ENCODE measurements at places on chromosomes 7 and 10.

DNA sequence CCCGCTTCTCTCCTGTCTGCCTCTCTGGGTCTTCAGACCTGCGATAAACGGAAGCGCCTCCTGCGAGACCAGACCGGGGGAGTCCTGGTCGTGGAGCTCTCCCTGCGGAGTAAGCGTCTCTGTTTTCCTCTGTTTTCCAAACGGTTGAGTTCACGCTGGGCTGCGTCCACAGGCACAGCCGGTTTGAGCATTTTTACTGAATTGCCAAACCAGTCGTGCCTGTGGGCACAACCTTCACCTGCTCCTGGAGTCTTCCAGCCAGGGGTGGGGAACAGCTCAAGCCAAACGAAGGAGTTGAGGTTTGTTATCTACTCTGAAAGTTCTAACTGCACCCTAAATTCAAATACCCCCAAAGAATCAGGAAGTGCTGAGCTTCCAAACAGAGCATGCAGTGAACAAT lies 16.3 kb downstream of the TECTB start:
- DNase-seq: no peak

DNA sequence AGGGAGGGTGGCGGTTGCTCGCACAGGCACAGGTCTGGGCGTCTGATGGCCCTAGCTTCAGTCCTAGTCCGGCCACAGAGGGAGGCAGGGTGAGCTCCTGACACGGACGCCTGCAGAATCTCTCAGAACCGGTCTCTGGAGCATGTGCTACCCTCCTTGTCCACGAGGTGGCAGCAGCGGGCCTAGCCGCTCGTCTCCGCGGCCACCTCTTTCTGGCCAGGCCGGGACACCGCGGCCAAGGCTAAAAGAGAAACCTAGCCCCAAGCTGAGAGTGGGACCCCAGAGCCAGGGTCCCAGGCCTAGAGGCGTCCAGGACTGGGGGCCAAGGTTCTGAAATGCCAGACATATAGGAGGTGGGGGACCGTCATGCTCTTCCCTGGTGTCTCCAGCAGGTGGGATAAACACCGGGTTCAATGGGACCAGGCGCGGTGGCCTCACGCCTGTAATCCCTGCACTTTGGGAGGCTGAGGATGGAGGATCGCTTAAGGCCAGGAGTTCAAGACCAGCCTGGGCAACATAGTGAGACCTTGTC lies 3.2 kb upstream of the LAT2 start:
- peak; percentile 95 for DNase-seq

DNA sequence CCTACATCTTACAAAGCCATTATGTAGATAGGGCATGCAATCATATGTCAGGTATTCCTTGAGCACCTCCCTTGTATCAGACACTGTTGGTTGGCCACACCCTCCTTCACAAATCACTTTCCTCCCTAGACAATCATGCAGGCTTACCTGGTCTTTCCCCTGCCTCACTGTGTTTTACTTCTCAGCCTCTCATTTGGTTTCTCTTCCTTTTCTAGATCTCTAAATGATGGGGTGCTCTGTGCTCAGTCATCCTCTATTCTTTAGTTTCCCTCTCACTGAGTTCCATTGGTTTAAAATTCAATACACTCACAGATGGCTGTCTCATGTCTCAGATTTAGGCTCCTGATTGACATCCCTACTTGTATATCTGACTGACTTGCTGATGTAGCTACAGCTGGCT lies 31.4 kb downstream of the ANK3 start:
- DNase-seq: no peak

- no peak for DNase-seq
Observed at GRCh38 chr10:93461109-93461806, 20.9 kb downstream of the MYOF start.

DNA sequence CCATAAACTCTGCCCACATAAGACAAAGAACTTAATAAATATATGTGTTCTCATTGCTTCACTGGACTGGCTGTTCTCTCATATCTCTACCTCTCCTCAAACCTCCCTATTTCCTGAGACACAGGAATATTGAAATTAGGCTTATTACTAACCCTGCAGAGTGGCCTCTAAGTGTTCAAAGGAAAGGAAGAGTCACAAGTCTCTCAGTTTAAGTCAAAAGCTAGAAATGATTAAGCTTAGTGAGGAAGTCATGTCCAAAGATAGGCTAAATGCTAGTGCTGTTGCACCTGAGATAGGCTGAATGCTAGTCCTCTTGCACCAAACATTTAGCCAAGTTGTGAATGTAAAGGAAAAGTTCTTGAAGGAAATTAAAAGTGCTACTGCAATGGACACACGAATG lies 41.1 kb downstream of the GNAI1 start:
- DNase-seq: no peak

- DNase-seq: no peak
Observed at GRCh38 chr7:39051707-39052106, 74.0 kb downstream of the POU6F2 start.

GRCh38 chr10:44574596-44575480 lies 189.9 kb upstream of the CXCL12 start:
- DNase-seq: no peak

GRCh38 chr10:71213127-71213621 lies 804 bp downstream of the UNC5B start:
- DNase-seq: peak; percentile 63

DNA sequence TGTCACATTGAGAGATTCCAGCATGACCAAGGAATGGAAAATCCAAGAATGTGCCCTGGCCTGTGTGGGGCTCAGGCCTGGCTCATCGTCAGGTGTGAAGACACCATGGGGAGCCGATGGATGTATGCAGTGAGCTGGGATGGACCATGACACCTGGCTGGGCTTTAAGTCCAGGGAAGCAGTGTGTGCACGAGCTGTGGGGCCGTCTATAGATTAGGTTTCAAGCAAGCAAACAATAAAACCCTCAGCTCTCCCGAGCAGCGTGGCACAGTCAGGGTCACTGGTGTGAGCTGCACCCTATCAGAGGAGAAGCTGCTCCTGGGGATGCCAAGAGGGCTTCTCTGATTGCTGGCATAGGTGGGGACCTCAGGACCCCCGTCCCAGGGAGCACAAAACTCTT lies 50.5 kb upstream of the DLG5 start:
- no peak for DNase-seq

- no peak for DNase-seq
Observed at GRCh38 chr10:691216-691615, 1.7 kb upstream of the DIP2C start.

GRCh38 chr10:17100586-17100985 lies 29.0 kb downstream of the CUBN start:
- DNase-seq: no peak

- DNase-seq: no peak
Observed at GRCh38 chr7:50310361-50310760, 5.8 kb downstream of the IKZF1 start.

- no peak for DNase-seq
Observed at GRCh38 chr7:20980668-20981264, 194.1 kb upstream of the SP8 start.

GRCh38 chr7:69095649-69096048 lies 502.6 kb upstream of the AUTS2 start:
- DNase-seq: no peak

- DNase-seq: no peak
Observed at GRCh38 chr7:64879800-64880199, 23.3 kb upstream of the ZNF273 start.

- DNase-seq: no peak
Observed at GRCh38 chr7:142908921-142909890, 23.7 kb upstream of the TRPV6 start.

GRCh38 chr7:1727812-1728570 lies 57.9 kb downstream of the ELFN1 start:
- DNase-seq: no peak

- DNase-seq: no peak
Observed at GRCh38 chr7:28792858-28793257, 165.3 kb downstream of the TRIL start.

DNA sequence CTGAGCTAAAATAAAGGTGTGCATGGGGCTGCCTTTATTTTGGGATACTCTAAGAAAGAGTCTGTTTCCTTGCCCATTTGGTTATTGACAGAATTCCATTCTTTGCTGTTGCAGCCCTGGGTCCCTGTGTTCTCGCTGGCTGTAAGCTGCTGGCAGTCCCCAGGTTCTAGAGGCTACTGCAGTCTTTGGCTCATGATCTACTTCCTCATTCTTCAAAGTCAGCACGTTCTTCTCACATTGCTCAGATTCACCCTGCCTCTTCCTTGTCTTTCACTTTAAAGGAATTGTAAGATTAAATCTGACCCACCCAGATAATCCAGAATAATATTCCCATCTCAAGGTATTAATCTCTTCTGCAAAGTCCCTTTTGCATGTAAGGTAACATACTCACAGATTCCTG lies 620.3 kb downstream of the CCSER2 start:
- no peak for DNase-seq

DNA sequence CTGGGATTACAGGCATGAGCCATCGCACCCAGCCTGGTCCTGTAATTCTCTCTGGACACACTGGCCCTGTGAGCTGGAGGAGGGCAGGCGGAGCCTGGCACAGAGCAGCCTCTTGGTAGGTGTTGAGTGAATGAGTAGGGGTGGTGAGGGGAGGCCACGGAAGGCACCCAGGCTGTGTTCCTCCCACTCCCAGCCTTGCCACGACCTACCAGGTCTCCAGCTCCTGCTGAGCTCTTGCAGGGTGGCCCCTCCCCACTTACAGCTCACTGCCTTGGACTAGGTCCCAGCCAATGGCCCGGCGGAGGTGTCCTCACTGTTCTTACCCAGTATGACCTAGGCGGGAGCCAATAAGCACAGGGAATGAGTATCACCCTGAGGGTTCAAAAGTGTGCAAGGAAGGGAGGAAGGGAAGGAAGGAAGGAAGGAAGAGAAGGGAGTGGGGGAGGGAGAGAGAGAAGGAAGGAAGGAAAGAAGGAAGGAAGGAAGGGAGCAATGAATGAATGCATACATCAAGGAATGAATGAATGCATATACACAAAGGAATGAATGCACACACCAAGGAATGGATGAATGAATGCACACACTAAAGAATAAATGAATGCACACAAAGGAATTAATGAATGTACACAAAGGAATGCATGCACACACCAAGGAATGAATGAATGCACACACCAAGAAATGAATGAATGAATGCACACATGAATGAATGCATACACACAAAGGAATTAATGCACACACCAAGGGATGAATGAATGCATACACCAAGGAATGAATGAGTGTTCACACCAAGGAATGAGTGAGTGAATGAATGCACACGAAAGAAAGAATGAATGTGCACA lies 45.5 kb downstream of the GTF2IRD1 start:
- DNase-seq: no peak

DNA sequence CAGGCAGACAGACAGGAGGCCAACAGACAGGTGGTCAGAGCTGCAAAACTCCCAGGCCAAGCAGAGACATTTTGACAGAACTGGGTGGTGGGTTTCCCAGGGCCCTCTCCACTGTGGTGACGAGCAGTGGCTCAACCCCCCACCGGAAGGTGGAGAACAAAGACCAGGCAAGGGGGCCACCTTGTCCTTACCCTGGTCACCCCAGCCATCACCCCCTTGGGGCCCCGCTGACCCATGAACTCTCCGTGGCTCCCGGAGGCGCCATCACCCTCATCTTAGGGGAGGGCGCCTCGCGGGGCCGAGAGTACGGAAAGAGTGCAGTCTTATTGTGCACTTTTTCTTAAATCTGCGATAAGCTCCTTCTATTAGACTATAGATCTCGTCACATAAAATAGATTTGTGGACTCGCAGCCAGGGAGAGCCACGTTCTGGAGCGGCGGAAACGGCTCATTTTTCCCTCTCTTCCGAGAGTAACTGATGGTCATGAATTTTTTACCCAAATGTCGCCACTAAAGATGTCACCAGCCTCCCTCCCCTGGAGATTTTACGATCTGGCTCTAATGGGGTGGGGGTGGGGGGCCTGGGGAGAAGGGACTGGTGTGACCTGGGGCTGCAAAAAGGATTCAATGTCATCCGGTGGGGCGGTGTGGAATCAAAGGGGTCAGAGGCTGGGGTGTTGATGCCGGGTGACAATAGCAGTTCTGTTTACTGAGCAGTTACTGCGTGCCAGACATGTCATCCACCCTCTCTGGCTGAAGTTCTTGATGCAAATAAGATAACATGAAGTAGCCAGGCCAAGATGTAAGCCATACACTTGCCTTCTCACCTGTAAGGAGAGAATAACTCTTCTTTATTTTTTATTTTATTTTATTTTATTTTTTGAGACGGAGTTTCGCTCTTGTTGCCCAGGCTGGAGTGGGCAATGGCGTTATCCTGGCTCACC lies 71.1 kb upstream of the MYL10 start:
- no peak for DNase-seq

DNA sequence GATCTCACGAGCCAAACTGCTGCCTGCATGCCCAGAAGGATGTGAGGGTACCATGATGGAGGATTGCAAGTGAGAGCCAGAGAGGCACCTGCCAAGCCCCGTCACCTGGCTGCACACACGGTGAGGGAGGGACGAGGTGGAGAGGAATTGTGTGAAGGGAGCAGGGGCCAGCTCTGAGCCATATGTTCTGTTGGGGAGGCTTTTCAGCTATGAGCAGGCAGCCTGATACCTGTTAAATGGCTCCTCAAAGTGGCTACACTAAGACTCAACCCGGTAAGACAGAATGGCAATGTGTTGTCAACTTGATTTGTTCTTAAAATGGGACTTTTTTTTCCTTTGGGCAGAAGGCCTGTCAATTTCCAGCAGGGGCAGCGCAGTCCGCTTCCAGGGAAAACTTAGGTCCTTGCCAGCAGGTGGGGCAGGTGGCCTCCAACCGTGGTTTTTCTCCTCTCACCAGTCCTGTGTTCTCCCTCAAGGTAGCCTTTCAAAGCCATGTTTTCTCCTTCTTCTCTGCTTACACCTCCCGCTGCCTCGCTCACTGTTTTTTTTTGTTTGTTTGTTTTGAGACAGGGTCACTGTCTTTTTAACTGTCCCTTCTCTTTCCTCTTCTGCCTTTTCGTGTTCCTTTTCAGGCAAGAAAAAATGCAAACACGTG lies 57.7 kb upstream of the ZNRF2 start:
- DNase-seq: no peak

- no peak for DNase-seq
Observed at GRCh38 chr10:110285501-110285900, 19.2 kb downstream of the SMNDC1 start.

DNA sequence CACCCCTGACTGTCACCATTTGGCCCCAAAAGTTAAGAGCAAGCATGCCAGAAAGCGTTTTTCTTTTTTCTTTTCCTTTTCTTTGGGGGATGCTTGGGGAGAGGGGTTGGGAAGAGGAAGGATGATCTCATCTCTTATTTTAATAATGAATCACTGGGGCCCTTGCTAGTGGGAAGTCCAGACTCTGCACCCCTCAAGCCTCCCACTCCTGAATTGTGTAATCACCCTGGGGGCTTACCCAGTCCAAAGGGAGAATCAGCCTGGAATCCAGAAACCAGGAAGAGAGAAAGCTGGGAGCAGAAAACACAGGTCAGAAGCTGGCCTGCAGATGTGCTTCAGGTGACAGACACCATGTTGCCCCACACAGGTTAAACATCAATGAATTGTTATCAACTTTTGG lies 14.7 kb upstream of the HABP2 start:
- no peak for DNase-seq

DNA sequence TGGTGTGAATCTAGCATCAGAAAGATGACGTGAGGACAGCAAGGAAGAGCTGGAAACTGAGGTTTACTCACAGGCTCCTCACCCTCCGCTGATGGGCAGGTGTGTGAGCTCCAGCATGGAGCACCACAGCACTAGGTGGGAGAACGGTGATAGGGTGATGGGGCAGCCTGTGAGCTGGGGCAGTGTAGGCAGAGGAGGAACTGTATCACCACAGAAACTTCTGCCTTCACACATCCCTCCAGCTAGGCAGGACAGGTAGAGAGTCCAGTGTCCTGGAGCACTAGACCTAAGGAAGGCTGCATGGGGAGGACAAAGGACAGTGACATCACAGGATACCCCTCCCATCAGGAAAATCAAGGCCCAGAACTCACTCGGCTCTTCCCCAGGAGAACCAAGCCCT lies 241.8 kb upstream of the PRSS58 start:
- DNase-seq: no peak
